ENCODE measurements at places on chromosomes 4 and X. TPM values are rescaled to one million over a fixed set of nuclear protein-coding genes. Genes with fewer than 3 reads are reported as not detected.

SERPINA7 gene
- not detected for total RNA-seq

FHIP1A gene
- under 0.01 TPM for total RNA-seq

ESX1 gene
- not detected for total RNA-seq

ADGRL3 gene
- total RNA-seq, result 0.26 TPM

RAB39B gene
- total RNA-seq, result 3.0 TPM

SLC10A4 gene
- total RNA-seq, result not detected

MAGEB2 gene
- not detected for total RNA-seq

TSPAN5 gene
- total RNA-seq, result 75.5 TPM

CYTL1 gene
- 0.17 TPM for total RNA-seq

HTR2C gene
- not detected for total RNA-seq

HS3ST1 gene
- not detected for total RNA-seq

ANAPC10 gene
- 27.2 TPM for total RNA-seq

XG gene
- 1.3 TPM for total RNA-seq

ZCCHC18 gene
- total RNA-seq, result 1.3 TPM

DUSP9 gene
- total RNA-seq, result under 0.01 TPM

CCSER1 gene
- under 0.01 TPM for total RNA-seq

BEX5 gene
- total RNA-seq, result not detected

REELD1 gene
- total RNA-seq, result not detected

GPC3 gene
- 45.5 TPM for total RNA-seq

ALB gene
- total RNA-seq, result not detected
